Right lung (tissue), 10 donors: ENCODE measurements at places on chromosomes 7 and 10. TPM values are rescaled to one million over a fixed set of nuclear protein-coding genes. Genes with fewer than 3 reads are reported as not detected.
A peak's percentile ranks its signal among the peaks of the same experiment; 100 is the strongest.

- no peak for DNase-seq
Observed at GRCh38 chr10:79277579-79278269, 69.5 kb upstream of the PPIF start.

GRCh38 chr7:90669492-90669891 is 73.4 kb downstream of the CDK14 start:
- no peak for DNase-seq

DNA sequence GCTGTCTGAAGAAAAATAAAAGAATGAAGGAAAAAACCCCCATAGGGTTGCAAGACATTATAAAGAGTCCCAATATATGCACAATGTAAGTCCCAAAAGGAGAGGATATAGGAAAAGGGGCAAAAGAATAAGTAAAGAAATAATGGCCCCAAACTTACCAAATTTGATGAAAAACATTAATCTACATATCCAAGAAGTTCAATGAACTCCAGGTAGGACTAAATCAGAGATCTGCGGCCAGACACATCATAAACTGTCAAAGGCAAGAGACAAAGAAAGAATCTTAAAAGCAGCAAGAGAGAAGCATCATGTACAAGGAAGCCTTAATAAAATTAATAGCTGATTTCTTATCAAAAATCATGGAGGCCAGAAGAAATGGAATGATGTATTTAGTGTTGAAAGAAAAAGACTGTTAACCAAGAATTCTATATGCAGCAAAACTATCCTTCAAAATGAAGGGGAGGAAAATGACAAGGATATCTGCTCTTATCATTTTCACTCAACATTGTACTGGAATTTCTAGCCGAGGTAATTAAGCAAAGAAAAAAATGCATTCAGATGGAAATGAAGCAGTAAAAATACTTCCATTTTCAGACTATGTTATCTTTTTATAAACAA is 95.7 kb upstream of the GLI3 start:
- no peak for DNase-seq

Gene GRM3
- polyA plus RNA-seq: 0.23 TPM

Gene FZD1
- polyA plus RNA-seq: 54.4 TPM

DNA sequence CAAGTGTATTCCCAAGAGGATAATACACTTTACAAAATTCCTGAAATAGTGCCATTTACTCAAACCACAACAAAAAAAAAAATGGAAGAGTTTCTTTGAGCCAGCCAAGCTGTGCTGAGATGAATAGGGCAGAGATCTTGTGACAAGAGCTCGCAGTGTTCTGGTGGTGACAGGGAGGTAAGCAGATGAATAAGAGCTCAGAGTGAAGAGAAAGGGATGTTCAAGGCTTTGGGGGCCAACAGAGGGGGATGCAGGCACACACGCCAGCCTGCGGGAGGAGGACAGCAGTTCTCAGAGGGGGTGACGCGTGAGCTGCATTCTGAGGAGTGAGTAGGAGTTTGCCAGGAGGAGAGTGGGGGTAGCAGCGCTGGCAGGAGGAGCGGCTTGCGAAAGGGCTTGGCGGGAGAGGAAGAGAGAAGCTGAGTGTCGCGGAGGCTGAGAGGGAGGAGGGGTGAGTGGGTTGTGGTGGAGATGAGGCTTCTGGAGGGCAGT is 194.4 kb upstream of the IMMP2L start:
- peak; percentile 78 for DNase-seq

DNA sequence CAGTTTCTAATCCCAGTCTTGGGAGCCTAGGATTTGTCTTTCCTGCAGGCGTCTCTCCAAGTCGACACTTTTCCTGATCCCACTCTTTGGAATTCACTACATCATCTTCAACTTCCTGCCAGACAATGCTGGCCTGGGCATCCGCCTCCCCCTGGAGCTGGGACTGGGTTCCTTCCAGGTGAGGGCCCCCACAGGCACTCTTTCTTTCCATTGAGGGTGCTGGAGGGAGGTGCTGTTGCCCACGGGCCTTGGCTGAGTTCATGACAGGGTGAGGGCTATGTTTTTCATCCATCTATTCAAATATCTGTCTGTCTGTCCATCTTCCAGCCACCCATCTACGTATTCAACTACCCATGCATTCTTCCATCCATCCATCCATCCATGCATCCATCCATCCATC is 12.6 kb downstream of the GHRHR start:
- no peak for DNase-seq

- DNase-seq: no peak
Observed at GRCh38 chr10:12788277-12788676, 213.2 kb downstream of the CCDC3 start.

DNA sequence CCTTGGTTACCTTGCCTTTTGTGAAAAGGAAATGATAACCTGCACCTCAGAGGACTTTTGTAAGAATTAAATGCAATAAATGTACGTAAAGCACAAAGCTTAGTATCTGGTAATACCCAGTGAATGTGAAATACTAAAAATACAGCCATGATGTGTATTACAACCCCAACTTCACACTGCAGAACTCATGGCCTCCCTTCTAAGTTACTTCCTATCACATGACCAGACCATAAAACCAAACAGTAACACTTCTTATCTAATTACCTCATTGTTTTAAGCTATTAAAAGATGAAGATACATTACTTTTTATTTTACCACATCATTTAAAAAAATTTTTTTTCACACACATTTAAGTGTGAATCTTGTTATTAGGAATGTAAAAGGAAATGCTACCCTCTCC is 29.0 kb downstream of the VPS41 start:
- no peak for DNase-seq

Gene FKBP6
- polyA plus RNA-seq: 0.33 TPM

Gene PPP1R3A
- polyA plus RNA-seq: 0.14 TPM

Gene MIOS
- polyA plus RNA-seq: 41.3 TPM

DNA sequence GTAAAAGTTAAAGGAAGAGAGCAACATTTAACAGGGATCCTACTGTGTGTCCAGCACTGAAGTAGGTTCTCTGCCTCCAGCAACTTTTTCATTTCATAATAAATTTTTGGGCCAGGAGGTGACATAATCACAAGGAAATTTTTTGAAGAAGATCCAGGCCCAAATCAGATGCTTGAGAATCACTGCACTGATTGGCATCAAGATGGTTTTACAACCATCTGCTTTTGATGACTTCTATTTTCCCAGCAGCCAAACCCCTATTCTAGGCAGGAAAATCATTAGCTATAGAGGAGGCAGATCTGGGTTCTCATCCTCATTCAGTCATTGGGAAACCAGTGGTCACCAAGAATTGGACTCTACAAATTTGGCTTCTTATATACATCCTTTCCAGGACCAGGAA is 79.0 kb downstream of the ARL4A start:
- no peak for DNase-seq

Gene GRID2IP
- polyA plus RNA-seq: 1.3 TPM

- DNase-seq: no peak
Observed at GRCh38 chr7:102888561-102889233, 24.1 kb upstream of the LRRC17 start.

GRCh38 chr10:99457813-99458212 is 27.4 kb upstream of the GOT1 start:
- no peak for DNase-seq

- DNase-seq: no peak
Observed at GRCh38 chr7:28573059-28573553, 160.8 kb downstream of the CREB5 start.

Gene AGAP5
- 22.6 TPM for polyA plus RNA-seq

DNA sequence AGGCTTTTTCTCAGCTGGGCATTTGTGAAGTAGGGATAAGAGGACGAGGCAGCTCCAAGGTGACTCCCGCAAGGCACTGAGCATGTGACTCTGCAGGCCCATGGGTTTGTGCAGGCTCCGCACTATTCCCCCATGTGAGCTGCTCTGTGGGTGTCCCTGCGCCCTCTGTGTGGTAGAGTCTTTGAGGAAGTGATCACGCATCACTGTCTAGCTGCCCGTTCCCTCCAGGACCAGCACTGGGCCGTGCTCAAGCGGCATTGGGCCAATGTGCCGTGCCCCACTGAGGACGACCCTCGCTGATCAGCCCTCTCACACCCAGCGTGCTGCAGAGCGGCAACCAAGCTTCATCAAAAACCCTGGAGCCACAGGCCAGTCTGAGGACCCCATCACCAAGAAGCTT is 7.5 kb downstream of the PRKAG2 start:
- no peak for DNase-seq

DNA sequence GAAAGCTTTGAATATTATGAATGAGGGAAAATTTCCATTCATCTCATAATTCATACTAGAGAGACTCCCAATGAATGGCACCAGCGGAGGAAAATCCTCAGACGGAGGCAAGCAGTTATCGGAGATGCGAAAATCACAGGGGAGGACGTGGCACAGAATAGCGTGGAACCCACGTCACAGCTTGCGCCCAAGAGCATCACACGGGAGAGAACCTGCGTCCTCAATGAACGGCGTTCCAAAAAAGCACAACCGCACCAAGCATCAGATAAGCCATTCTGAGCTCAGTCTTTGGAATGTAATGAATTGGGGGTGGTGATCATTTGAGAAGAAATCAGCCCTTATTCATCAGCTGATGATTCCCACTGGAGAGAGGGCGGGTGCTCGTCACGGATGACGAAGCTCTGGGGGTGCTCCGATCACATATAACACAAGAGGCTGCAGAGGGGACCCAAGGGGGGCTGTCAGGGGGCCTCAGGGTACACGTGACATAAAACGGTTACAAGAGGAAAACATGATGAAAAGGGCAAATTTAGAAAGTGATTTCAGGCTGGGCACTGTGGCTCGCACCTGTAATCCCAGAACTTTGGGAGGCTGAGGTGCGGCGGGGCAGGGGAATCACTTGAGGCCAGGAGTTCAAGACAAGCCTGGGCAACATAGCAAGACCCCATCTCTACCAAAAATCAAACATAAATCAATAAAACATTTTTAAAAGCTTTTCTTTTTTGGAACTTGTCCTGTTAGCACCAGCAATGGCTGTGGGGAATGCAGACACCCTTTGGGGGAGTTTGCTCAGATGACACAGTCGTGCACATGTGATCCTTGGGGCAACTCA is 33.8 kb upstream of the FIS1 start:
- DNase-seq: no peak

Gene CLCN1
- polyA plus RNA-seq: not detected

GRCh38 chr7:24656608-24657007 is 83.4 kb downstream of the PALS2 start:
- DNase-seq: no peak

DNA sequence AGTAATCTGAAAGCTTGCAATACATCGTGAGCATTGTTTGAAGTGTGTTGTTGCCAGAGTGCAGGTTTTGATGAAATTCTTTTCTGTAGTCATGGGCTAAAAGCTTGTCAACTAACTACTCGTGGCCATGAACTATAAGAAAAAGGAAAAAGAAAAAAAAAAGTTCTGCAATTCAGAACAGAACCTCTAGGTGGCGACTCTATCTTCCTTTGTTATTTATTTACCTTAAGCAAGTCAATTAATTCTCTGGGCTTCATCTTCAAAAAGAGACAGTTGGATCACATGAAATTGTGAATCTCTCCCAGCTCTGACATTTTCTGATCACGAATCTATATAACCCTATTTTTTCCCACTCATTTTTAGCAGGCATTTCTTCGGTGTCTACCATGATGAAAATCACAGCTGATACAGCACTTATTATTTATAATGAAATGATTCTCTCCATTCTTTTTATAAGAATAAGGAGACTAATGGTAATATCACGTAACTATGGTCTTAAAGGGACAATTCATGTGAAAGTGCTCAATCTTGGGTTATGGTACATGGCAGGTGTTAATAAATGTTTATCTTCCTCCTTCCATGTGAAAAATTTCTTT is 18.8 kb downstream of the TMEM196 start:
- DNase-seq: no peak

- no peak for DNase-seq
Observed at GRCh38 chr7:80775482-80775881, 137.0 kb downstream of the CD36 start.

GRCh38 chr7:130877236-130877990 is 143.4 kb upstream of the KLF14 start:
- no peak for DNase-seq

DNA sequence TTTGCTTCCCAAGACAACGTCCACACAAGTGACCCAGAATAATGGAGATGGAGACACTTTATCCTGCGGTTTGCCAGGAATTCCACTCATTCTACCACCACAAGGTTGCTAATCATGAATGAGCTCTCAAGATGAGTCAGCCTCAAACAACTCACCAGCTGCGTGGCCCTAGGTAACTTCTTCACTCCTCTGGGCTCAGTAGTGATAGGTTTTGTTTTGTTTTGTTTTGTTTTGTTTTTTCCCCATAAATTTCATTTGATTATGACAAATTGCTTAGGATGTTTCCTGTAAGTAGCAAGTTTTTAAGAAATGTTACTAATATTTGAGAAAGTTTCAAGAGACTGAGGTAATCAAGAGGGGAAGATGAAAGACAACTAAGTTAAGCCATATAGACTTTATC is 286.8 kb downstream of the PARD3 start:
- DNase-seq: no peak

Gene CYP3A7
- polyA plus RNA-seq: 1.3 TPM

Gene CAV1
- 431 TPM for polyA plus RNA-seq

Gene PSPH
- 15.8 TPM for polyA plus RNA-seq

Gene INSYN2A
- polyA plus RNA-seq: 1.8 TPM

Gene POLD2
- 97.4 TPM for polyA plus RNA-seq

DNA sequence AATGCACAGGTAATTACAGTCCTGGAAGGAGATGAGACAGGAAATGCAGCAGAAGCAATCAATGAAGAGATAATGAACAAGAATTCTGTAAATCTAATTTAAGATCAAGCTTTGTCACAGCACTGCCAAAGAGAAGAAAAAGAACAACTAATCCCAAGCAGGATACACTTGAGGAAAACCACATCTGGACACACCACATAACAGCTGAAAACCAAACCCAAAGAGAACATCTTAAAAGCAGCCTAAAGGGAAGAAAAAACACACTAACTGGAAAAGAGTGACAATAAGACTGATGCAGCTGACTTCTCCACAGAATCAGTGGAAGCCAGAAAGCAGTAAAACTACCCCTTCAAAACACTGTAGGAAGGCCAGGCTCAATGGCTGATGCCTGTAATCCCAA is 10.2 kb downstream of the CYTH3 start:
- DNase-seq: no peak

GRCh38 chr7:135753616-135754413 is 5.2 kb upstream of the FAM180A start:
- no peak for DNase-seq

GRCh38 chr10:43273543-43273942 is 6.7 kb upstream of the RASGEF1A start:
- no peak for DNase-seq

DNA sequence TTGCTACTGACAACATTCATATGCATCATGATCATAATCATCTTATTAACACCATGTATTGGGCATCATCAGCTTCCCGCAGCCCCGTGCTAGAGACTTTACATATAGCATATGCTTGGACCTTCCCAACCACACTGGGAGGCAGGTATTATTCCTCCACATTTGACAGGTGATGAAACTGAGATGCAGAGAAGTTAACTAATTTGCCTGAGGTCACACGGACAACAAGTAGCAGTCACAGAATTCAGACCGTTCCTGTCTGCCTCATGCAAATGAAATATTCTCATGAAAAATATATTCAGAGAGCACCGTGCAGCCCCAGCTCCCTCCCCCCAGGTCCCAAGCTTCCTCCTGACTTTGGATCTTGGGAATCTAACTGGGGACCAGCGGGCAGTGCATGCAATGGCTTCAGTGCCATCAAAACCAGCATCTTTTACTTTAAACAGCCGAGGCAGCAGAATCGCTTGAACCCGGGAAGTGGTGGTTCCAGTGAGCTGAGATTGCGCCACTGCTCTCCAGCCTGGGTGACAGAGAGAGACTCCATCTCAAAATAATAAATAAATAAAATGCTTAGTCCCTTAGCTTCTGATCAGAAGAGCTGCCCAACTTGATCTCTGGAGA is 112.2 kb upstream of the GPR26 start:
- DNase-seq: no peak

Gene ATXN7L1
- 15.2 TPM for polyA plus RNA-seq

- peak; percentile 39 for DNase-seq
Observed at GRCh38 chr10:114271075-114271778, 32.2 kb downstream of the VWA2 start.

GRCh38 chr7:22357311-22358175 is 589 bp upstream of the RAPGEF5 start:
- no peak for DNase-seq
